ENCODE measurements at places on chromosomes 1 and 21. TPM values are rescaled to one million over a fixed set of nuclear protein-coding genes. Genes with fewer than 3 reads are reported as not detected.
A peak's percentile ranks its signal among the peaks of the same experiment; 100 is the strongest.

DNA sequence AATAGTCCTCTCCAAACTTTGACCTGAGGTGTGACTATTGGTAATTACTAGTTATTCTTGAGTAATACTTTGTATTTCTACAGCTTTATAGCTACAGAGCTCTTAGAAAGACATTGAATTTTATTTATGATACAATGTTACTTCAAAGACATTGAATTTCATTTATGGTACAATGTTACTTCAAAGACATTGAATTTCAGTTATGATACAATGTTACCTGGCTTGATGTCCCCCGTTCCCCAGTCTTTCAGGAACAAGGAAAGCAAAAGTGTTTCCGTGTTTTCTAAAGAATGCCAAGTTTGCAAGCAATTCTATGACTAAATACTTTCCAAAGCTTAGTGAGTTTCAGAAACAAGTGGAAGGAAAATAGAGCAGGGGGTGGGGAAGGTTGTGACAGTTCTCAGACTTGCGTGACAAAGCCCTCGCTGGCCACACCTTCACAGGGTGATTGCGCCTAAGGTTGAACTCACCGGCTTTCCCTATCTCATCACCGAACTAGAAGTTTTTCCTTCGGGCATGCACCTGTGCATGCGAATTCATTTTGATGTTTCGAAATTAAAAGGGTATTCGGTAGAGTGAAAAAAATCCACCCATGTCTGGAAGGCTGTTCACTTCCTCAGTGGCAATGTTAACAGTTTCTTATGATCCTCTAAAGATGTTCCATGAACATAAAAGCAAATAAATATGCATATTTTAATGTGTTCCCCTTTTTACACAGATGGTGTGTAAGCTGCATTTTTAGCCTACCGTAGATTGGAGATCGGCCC is 909 bp upstream of the PAXBP1 start:
- DNase-seq, result peak; percentile 70

DNA sequence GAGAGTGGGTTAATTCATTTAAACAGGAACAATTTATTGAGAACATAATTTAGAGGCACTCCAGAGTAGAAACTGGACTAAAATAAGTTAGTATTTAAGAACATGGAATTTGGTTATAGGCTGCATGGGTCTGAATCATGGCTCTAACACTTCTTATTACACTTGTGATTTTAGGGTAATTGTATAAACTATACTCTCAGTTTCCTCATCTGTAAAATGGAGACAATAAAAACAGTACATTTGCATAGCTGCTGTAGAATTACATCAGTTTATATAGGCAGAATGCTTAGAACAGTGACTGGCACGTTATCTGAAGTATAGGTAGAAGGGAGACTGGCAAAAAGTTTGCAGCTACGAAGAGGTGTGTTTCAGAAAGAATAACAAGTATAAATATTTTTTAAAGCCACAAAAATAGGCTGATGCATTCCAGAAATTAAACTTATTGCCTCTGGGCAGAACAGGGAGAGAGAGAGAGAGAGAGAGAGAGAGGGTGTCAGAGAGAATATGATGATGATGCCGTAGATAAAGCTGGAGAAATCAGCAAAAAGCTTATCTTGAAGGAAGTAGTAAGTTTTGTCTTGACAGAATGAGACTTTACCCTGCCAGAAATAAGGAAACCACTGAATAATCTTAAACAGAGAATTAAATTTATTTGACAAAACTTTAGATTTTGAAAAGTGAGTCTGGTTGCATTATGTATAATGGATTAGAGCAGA is 8.1 kb upstream of the OR6K3 start:
- no peak for DNase-seq

Gene C1orf87
- 0.20 TPM for total RNA-seq

Gene AMY1C
- not detected for total RNA-seq

DNA sequence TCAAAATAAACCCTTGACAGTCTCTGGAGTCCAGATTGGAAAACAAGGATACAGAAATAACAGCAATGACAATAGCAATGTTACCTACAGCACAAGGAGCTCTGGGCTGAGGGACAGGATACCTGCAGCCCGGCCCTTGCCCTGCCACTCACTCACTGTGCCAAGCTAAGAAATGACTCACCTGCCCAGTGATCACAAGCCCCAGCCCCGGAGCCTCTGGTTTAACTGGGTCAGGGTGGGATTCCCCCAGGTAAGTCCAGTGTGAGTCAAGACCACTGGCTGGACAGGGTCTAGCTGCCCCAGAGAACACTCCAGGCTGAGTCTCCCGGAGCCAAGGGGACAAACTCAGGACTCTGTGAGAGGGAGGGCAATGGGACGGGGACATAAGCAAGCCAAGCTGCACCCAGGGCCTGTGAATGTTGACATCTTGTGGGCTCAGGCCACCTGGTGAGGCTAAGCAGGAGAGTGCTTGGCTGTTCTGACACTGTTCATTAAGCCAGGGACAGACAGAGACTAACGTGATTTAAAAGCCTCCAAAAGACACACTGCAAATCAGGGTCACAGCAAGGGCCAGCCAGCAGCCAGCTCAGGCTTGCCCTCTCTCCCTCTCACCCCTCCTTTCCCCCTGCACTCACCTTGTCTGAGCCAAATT is 64.1 kb downstream of the MIS18A start:
- DNase-seq, result no peak

All from skin of body (tissue), 3 donors.